ENCODE measurements at places on chromosomes 3 and 15.
A peak's percentile ranks its signal among the peaks of the same experiment; 100 is the strongest.

DNA sequence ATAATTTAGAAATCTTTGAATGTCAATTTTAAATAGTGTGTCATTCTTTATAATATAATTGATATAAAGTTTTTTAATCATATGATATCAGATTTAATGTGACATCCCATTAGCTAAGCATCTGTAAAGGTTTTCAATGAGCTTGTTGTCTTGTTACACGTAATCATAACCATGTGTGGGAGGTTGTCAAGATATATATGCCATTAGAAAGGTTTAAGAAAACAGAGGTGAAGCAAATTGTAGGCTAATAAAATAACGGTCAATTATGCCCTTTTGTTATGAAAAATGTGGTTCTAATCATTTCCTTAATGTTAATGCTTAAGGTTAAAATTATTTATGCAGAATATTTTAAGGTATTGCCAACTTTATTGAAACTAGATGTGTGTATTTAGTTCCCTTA is 56.3 kb downstream of the RSRC1 start:
- no peak for DNase-seq

GRCh38 chr3:64384561-64384960 is 159.3 kb upstream of the PRICKLE2 start:
- no peak for DNase-seq

DNA sequence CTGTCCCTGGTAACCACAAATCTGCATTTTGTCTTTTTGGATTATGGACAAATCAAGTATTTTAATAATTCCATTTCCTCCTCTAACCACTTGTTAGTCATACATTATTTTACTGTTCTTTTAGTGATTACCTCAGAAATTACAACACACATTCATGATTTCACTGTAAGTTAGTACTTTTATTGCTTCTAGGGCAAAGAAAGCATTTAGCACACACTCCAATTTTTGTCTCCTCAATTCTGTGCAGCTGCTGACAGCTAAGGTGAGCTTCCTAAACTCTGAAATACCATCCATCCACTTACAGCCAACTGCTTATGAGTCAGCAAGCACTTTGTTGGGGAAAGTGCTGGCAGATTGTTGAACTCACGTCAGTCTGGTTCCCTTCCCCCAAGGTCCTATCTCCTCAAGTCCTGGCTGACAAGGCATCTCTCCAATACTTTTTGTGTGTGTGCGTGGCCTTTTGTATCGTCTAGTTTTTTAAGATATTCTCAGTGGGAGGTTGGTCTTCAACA is 49.4 kb upstream of the TNFAIP8L3 start:
- DNase-seq: no peak

- DNase-seq: no peak
Measured at GRCh38 chr15:52527911-52528563, 643 bp downstream of the MYO5A start.

DNA sequence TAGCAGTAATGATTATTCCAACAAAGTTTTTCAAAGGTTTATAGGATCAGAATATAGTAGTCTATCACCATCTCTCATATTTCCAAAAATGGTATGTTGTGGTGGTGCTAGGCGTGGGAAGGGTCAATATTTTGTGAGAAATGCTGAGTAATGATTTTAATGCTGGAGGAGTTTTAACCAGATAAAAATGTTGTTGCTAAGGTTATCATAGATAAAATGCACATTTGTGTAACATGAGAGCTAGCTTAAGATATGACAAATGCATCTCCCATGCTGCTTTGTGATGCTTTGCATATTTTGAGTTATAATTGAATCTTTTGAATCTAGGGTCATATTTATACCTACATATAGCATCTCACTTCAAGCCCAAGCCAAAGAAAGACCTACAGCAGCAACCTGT is 103.9 kb upstream of the ROBO1 start:
- DNase-seq: no peak

- DNase-seq: no peak
Measured at GRCh38 chr3:9229879-9230278, 19.6 kb downstream of the SRGAP3 start.

GRCh38 chr3:39113291-39113690 is 5.8 kb downstream of the TTC21A start:
- no peak for DNase-seq

DNA sequence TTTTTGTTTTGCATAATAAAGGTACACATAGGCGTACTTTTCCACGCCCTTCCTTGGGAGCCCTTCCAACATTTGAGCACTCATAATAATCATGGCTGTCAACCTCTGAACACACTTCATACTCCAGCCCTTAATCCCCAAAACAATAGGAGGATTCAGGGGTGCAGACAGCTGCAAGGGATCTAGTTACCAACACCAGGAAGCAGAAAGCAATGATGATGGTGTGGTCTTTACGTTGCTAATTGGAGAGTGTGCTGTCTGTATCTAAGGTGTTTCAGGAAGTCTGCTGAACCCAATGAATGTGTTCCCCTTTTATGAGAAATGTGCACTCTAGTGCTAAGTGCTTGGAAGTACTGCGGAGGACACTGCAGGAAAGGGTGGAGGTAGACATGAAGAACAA is 60.3 kb upstream of the PDZRN3 start:
- no peak for DNase-seq

- DNase-seq: no peak
Measured at GRCh38 chr3:8366219-8366810, 135.3 kb upstream of the LMCD1 start.

DNA sequence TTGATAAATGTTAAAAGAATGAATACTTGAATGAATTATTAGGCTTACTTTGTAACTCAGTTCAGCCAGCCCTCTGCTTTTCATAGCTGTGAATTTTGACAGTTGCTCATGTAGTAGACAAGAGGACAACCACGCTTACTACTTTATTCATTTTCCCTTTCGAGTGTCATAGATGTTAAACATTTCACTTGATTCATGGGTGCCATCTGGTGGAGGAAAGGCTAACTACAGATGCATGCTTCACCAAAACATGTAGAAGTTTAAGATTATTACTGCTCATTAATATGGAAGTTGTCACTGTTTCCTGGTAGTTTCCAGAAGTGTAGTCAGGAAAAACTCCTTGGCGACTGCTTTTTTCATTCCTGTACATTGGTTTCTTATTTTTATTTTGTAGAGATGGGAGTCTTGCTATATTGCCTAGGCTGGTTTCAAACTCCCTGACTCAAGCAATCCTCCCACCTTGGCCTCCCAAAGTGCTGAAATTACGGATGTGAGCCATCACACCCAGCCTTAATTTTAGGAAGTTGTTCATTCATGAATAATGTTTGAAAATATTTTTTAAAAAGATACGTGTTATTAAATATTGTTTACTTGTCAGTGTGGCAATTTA is 163.2 kb downstream of the B3GALNT1 start:
- DNase-seq: peak; percentile 58

DNA sequence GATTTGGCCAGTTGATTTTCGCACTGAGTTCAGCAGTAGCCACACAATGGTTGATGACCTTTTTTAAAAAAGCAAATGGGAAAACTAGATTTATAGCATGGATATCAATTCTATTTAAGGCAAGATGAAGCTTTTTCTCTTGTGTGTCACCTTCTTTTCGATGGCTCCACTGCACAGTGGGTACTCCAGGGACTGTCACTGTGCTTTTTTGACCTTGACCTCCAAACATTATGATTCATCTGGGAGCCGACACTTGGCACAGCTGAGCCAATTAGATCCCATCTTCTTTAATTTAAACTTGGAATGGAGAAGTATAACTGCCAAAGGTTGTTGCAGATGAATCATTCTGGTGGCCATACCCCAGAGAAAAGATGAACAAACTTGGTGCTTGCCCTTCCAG is 367.3 kb downstream of the EPHA6 start:
- DNase-seq: no peak

DNA sequence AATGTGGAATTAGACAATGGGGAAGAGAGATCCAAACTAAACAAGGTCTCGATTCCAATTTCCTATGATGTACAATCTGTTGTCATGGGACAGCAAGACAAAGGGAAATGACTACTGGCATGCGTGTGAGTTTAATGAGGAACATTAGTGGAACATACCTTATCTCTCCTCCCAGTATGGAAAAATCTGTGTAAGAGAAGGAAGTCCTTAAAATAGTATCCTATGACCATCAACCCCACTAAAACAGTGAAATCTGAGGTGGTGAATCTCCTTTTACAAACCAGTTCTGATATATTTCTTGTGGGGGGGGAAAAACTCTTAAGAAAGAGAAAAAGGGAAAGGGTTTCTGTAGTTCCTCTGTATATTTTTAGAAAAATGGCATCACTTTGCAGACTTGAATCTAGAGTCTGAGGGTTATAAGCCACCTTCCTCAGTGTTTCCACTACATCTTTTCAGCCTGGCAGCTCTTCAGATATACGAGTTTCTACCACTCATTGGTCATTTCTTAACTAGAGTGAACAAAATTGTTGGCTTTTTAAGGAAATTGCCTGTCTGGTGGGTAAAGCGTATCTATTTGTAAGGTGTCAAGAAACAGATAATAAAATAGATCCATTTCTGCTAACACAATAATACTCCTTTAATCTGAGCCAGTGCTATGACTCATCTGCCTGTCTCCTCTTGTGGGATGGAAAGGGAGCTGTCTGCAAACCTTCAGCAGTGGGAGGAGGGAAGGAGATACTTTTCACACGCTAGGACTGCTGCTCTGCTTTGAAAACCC is 3.0 kb upstream of the TNFAIP8L3 start:
- DNase-seq: no peak

GRCh38 chr15:57146506-57147201 is 228.2 kb downstream of the TCF12 start:
- no peak for DNase-seq

DNA sequence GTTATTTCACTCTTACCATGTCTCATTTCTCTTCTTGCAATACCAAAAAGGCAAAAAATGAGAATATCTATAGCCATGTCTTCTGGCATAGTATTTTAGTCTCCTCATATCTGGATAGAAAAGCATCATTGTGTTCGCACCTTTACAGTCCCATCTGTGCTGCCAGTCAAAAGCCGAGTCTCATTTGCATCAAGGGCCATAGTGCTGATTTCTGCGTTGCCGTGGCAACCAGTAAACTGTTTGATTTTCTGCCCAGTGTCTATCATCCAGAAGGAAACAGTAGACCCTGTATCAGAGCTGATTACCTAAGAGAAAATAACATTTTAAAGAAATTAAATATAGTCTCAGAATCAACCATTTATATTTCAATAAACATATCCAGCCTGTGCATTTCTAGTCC is 86.1 kb upstream of the SERPINI2 start:
- DNase-seq: no peak

DNA sequence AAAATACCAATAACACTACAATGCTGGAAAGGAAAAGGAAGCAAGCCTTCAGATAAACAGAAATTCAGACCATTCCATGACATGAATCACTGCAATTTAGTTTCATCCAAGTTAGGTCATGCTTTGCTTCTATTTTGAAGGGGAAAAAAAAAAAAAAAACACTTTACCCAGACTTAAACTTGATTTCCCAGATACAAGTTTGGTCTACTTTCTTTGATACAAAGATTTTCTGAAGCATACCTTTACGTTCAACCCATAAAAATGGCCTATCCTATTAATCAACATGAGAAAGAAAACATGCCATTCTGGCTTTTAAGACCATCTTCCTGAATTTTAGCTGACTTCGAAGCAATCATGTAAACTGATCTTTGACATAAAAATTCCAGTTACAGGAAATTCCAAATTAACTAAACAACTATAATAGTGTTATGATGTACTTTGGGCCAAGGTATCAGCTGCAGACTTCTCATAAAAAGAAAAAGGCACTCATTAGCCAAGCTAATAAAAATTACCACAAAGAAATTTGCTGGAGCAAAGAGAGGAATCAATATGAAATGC is 12.6 kb downstream of the OSBPL10 start:
- DNase-seq: no peak

DNA sequence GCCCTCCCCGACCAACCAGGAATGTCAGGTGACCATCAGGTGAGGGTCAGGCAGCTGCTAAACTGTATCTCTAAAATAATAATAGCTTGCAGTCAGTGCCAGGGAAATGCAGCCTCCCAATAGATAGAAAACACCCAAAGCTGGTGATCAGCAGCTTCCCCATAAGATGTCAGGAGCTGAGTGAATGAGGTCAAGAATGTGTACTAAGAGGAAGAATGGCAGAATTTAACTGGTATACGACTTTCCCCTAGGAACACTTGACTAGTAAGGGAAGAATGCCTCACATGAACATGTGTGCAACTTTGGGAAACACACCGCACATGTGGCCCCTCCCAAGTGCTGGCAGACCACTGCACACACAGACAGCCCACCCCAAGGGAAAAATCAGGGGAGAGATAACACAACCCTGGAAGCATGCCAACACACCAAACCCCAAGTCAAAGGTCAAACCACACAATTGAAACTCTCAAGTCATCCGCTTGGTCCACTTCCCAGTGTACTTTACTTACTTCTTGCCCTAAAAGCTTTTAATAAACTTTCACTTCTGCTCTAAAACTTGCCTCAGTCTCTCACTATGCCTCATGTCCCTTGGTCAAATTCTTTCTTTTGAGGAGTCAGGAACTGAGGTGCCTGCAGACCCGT is 806.5 kb downstream of the OTOL1 start:
- no peak for DNase-seq

- no peak for DNase-seq
Measured at GRCh38 chr3:12838179-12838965, 3.0 kb downstream of the RPL32 start.

DNA sequence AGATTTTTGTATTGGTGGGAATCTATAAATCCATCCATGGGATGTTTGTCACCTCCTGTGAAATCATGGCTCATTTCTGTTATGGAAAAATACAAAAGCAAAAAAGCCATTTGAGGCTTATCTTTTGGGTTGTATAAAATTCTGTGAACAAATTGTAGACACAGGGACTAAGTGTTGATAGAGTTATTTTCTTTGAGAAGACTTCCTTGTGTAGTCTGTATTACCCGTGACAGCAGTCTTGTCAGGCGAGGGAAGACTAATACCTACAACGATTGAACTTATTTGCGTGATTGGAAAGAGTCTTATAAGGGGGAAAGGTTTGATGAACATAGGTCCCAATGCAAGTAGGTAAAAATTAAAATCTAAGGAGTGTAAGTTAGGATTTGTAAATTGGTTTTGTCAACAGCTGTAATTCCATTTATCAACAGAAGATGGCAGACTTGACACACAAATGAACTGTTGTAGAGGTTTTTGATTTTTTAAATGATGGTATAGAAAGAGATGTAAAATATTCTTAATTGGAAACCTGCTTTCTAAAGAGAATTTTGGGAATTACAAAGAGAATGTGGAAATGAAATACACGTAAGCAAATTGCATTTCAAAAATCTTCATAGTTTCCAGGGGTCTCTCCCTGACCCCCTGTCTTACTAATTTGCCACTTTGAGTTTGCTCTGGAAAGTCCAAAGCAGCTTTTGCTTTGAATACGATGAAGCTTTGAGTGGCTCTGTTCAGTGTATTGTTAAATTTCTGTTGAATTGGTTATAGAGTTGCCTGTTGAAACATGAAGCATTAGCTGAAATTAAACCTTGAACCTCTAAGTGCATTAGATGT is 33.2 kb downstream of the SLC25A26 start:
- DNase-seq: no peak

DNA sequence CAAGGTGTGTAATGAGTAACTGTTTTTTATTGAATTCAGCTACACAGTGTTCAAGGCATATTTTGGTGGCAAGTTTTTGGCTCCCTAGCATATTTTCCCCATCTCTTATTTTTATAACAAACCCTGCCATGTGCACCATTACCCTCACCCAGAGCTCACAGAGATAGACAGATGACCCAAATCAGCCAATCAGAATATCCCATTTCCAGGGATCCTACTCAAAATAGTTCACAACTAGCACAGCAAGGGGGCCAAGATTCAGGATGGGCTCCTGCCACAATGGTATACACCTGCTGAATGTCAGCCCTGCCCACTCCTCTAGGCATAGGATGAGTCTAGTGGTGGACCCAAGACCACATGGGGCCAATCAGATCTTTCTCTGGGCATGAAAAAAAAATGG is 78.8 kb upstream of the SETMAR start:
- no peak for DNase-seq

GRCh38 chr15:69604072-69604411 is 151.4 kb downstream of the RPLP1 start:
- DNase-seq: no peak

Data from activated gamma-delta T cell treated with anti-CD3 and anti-CD28 coated beads, Interleukin-2, amount 50 U/mL, for 16 hours (primary cell).